ENCODE measurements at places on chromosomes 12 and 14.
A peak's percentile ranks its signal among the peaks of the same experiment; 100 is the strongest.

DNA sequence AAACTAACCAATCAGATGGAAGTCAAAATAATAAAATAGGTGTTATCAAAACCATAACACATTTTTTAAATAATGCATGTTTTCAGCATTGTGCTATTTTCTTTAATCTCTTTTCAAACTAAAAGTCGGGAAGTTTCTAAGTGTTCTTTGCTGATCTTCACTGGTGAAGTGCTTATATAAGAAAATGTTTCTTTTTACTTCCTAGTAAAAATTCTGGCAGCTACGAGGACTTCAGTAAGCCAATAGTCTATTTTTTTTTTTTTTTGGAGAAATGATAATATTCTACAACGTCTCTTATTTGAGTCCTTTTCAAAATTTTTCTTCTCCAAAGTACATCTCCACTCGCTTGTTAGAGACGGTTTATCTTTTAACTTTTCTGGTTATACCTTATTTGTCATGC, 448.0 kb downstream of the SLC6A15 start:
- no peak for DNase-seq

DNA sequence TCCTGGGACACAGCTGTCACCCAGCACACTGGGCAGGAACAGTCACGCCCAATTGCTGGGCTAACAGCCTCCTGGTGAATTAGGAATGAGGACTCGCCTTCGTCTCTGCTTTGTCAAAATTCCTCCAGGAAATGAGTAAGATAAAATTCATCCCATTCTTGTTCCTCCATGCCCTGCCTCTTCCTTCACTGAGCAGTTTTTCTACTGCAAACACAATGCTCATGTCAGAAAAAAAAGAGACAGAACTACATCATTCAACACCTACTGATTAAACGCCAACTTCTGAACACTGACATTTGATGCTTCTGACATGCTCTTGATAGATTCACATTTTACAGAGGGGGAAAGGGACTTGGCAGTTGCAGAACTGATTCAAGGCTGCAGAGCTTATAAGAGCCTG, 37.5 kb upstream of the DTX1 start:
- no peak for DNase-seq

DNA sequence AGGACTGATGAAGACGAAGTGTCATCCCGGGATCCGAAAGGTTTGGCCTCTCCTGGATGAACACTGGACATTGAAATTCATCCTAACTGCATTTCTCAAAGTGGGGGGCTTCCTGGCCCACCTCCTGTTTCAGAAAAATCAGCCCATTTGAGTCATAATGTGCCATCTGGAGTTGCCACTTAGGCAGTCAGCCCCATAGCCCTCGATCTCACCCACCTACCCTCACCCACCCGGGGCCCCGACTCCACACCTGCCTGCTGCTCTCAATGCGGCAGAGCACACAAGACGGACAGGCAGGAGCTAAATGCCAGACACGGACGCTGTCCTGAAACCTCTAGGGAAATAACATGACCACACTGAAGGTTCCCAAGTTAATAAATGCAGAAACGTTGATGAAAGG, 12.6 kb downstream of the DLK1 start:
- DNase-seq, result no peak

DNA sequence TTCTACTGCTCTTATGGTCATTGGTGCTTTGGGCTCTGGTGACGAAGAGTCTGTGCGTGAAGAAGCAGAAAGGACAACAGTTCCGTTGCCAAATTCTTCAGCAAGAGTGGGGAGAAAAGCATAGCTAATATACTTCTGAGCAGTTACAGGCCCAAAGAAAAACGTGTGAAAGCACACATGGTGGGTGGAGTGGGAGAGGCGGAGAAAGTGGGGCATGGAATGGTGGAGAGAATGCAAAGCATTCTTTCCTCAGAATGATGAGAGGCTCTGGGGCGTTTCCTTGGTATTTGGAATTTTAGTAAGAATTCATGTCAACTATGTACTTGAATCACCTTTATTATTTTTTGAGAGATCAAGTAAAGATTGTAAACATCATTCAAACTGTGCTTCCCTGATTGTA, 396.1 kb downstream of the NAV3 start:
- no peak for DNase-seq

DNA sequence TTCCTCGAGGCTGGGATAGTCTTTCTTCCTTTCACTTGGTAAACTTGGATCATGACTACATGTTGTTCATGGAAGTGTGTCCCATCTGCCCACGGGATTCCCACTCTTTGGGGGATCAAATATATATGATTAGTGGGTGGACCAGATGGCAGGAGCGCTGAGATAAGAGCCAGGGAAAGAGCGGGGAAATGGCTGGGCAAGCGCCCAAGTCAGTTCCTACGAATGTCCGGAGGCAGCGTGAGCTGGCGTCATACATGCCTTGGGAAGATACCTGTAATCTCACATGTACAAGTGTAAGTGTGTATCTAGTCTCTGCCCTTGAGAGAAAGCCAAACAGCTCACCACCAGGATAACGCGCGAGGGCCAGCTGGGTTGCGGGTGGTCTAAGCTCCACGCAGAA, 62.3 kb downstream of the FZD10 start:
- DNase-seq, result no peak

DNA sequence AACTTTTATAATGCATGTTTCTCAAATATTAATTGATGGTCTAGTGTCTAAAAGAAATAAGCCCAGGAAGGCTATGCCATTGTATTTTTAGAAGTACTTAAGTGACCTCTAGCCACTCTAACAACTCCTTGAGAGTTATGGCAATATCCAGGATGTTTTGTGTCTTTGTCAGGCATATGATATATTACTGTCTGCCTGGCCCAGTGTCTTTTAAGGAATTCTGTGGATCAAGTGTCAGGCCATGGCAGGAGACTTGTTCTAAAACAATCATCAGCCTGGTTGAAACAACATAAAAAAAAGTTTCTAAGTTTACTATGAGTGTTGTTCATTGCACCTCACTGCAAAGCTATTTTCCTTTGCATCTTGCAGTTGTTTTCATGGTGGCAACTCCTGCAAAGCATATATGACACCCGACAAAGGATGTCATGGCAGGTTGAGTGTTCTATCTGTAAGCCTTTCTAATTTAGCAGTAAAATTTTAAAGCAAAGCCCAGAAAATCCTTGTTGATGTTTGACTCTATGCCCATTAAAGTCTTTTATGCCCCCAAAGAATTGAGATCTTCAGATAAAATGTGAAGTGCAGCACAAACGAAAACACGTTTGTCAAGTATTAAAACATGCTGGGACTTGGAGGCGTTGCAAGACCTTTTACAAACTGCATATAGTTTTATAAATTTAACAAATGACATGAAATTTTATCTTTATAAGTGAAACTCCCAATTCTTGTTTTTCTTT, 89.5 kb upstream of the SLC38A2 start:
- no peak for DNase-seq

- no peak for DNase-seq
Observed at GRCh38 chr12:113073586-113073985, 17.1 kb downstream of the DTX1 start.

DNA sequence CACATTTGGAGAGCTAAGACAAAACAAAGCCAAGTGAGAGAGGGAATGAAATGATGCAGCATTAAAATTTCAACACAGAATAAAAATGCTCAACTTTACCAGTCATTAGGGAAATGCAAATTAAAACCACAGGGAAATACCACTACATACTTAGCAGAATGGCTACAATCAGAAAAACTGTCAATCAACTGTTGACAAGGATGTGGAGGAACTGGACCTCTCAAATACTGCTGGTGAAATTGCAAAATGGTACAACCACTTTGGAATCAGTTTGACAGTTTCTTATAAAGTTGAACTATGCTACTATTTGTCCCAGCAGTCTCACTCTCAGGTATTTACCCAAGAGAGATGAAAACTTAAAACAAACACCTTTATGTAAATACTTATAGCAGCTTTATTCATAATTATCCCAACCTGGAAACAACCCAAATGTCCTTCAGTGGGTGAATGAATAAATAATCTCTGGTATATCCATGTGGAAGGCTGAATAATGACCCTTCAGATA, 43.8 kb upstream of the KTN1 start:
- no peak for DNase-seq

DNA sequence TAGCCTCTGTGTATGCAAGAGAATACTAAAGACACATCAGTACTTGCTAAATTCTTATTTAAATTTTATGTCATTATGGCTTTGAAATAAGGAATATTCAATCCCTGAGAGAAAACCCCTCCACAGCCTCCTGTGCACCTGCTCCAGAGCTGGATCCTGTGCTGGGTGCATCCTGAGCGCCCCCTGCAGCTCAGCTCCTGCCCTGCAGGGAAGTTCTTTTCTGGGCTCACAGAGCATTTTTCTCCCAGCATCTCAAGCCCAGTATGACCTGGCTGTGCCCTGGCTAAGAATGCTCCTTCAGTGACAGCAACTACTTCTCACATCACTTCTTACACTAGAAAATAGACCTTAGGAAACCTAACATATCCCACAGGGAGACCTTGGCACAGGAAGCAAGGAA, 1211.7 kb downstream of the TMEM121 start:
- no peak for DNase-seq

DNA sequence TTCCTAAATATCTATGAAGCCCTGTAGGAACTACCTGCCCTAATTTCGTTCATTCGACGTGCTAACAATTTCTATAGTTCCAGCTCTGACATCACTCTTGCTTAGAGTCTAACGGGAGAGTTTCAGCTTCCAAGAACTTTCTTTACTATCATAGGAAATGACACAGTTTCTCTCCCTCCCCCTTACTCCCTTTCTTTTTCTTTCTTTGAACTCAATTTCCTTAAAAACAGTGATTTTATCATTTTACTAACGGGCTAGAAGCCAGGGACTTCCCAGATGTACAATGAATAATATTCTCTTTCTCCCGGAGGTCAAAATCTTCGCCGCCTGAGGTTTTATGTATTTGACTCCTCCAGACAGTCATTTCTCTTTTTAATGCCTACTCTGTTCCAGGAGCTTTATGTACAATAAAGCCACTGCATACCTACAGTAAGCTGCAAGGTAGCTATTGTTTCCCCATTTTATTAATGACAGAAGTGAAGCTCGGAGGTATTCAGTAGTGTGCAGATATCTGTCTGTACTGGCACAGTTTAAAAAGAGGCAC, 15.7 kb downstream of the SMCO2 start:
- DNase-seq, result peak; percentile 16

GRCh38 chr12:98532687-98533304, 17.4 kb downstream of the TMPO start:
- DNase-seq, result peak; percentile 79

- DNase-seq, result no peak
Observed at GRCh38 chr12:129534966-129535750, 368.7 kb downstream of the TMEM132D start.

DNA sequence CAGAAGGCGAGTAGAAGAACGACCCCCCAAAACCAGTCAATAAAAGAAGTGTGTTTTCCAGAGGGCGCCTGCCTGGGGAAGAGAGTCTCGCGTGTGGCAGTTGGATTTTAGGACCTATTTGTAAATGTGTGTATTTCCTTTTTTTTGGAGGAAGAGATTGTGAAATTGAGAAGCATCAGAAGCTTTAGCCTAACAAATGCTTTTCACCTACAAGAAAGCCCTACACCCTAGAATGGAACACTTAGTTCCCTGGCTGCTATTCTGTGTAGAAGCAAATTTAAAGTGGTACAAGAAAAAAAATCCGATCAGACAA, 1.3 kb downstream of the RCOR1 start:
- DNase-seq, result no peak

DNA sequence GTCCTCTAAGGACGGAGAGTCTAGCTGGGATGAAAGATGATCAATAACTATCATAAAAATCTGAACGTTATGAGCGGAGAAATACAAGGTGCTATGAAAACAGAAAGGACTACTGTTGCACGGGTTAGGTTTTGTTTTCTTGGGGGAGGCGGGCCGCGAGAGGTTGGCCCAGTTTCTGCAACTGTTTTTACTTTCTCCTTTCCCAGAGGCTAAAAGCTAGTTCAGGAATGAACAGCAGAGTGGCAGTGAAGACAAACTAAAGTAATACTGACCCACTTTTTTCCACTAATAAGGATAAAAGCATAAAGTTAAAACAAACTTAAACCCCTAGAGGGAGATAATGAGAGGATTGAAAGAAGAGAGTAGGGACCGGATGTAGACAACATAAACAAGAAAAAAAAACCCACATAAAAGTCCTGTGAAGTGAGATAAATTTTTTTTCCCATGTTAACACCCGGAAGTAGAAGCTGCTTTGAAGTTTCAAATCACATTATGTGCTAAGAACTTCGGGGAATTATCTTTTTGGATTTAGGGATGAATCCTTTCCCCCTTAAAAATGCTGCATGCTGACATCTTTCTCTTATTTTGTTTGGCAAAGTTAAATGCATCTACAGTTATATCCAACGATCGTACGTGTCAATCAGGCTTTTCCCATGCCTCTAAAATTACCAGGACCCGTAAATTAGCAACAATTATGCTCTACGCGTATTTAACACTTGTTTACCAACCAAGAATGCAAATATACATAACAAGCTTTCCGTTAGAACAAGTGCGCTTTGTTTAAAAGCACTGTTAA, 1.0 kb upstream of the CDK17 start:
- DNase-seq, result peak; percentile 89

- DNase-seq, result no peak
Observed at GRCh38 chr12:123078120-123078465, 72.8 kb downstream of the PITPNM2 start.

DNA sequence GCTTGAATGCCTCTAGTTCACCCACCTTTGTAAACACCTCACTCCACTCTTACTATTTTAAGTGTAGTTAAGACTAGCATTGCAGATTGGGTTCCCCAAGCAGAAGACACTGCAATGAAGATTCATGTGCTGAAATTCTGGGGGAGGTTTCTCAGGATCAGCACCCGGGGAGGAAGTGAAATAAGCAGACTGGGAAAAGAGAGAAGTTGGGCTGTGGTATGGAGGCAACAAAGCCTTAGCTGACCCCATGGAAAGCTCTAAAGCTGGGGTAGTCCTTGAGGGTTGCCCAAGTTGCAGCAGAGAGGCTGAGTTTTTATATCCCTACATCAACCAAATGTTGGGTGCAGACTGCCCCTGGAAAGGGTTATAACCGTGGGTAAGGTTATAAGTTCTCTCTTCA, 23.9 kb upstream of the IGF1 start:
- DNase-seq, result no peak

GRCh38 chr12:89062996-89063395, 289.3 kb downstream of the DUSP6 start:
- no peak for DNase-seq

GRCh38 chr14:36498938-36499337, 21.1 kb downstream of the NKX2-1 start:
- no peak for DNase-seq

- peak; percentile 17 for DNase-seq
Observed at GRCh38 chr14:20751963-20752562, 6.4 kb downstream of the EDDM3A start.
